Thyroid gland (tissue), 4 donors: ENCODE measurements at places on chromosomes 13 and 19. TPM values are rescaled to one million over a fixed set of nuclear protein-coding genes. Genes with fewer than 3 reads are reported as not detected.

DNA sequence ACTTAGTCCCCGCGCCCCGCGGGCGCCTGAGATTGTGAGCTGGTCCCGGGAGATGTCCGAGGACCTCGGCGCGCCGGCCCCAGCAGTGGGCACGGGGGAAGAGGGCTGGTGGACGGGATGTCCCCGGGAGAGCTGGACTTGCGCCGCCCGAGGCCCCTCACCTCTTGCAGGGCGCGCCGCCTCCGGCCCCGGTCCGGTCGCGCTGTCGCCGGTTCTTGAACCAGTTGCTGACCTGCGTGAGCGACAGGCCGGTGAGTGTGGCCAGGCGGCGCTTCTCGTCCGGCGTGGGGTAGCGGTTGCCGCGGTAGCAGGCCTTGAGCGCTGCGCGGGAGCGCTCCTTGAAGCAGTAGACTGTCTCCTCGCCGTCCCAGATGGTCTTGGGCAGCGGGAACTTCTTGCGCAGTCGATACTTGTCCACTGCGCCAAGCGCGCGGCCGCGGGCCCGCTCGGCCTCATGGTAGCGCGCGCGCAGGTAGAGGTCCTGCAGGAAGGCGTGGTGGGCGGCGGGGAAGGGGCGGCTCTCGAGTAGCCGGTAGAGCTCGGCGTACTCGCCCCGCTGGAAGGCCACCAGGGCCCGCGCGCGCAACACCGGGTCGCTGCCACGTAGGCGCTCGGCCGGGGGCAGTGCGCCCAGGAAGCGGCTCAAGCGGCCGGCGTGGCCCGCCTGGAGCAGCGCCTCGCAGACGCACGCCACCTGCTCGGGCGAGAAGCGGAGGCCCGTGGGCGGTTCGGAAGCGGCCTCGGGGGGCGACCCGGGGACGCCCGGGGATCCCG is 984 bp downstream of the SIX5 start:
- H3K4me1 ChIP-seq = peaks cover 43% of the 10 kb centered on the region
- H3K27ac ChIP-seq = peak overlapping the region; percentile 91
- DNase-seq = peak; percentile 86
- H3K36me3 ChIP-seq = no peaks in the 10 kb centered on the region

The JAK3 gene
- 1.8 TPM for total RNA-seq

The STOML3 gene
- not detected for total RNA-seq

The ANGPTL8 gene
- not detected for total RNA-seq

The TMPRSS9 gene
- total RNA-seq = 0.78 TPM
